ENCODE measurements at places on chromosomes 2 and 18. TPM values are rescaled to one million over a fixed set of nuclear protein-coding genes. Genes with fewer than 3 reads are reported as not detected.

The SCN3A gene
- 0.04 TPM for total RNA-seq

The UBXN4 gene
- 42.4 TPM for total RNA-seq

The UGT1A4 gene
- total RNA-seq: not detected

The SP100 gene
- total RNA-seq: 28.2 TPM

The GPBAR1 gene
- 0.15 TPM for total RNA-seq

The DNER gene
- 8.5 TPM for total RNA-seq

The AKAIN1 gene
- total RNA-seq: not detected

The MAP2 gene
- total RNA-seq: 0.44 TPM

The PRPF40A gene
- total RNA-seq: 93.4 TPM
